GM18507 (cell line): ENCODE measurements at places on chromosomes 3 and 15.

DNA sequence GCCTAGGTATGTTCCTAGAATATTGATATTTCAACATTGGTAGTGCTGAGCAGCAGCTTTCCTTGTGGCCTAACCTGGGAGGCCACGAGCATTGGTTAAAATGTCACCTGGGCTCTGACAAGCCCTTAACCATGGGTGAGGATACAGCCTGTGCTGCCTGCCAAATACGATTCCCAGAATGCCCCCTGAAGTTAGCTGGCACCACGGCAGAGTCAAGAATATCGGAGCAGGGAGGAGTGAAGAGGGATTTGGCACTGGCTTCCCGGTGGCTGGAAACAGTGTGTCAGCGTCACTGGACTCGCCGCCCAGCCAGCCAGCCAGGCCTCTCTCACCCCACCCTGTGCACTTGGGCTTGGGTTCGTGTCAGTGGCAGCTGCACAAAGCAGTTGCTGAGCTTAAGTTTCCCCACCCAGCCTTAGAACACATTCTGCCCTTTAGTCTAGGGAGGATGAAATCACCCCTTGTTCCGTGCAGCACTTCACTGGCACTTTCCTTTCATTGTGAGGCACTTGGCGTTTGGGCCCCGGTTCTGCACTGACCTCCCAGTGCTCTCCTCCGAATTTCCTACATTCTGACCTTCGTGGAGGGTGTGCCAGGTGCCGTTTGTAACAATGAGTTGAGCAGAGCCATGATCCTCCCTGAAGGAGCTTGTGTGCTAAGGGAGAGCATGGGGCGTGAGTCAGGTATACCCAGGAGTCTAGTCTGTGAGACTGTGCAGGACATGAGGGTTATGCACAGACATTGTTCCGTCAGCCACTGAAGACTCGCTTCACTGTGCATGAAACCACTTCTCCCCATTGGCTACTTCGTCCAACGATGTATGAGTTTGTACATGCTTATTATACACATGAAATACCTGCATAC lies 152.8 kb upstream of the BHLHE40 start:
- DNase-seq, result no peak

GRCh38 chr3:190424108-190424477 lies 25.6 kb downstream of the TMEM207 start:
- DNase-seq, result no peak

DNA sequence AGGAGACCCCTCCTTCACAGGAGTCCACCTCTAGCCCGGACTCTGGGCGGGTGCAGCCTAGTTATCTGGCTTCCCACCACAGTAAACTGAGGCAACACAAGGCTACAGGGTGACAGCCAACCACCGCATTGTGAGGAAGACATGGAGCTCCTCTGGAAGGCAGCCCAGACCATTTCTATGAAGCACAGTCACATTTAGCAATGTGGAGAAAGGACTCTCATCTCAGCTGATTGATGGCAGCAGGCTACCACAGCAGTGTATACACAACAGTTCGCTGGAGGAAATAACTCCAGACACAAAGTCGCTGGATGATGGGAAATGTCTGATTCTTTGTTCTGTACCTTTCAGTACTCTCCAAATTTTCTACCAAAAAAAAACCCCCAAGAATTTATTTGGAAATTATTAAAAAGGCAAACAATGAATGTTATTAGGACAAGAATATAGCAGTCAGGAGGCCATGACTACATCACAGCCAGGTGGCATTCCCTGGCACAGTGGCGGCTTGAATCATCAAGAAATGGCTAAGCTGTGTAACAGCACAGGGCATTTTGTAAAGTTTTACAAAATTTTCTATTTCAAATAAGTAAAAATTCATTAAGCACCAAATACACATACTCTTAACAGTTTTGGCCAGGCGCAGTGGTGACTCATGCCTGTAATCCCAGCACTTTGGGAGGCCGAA lies 40.1 kb downstream of the FAN1 start:
- DNase-seq, result no peak

DNA sequence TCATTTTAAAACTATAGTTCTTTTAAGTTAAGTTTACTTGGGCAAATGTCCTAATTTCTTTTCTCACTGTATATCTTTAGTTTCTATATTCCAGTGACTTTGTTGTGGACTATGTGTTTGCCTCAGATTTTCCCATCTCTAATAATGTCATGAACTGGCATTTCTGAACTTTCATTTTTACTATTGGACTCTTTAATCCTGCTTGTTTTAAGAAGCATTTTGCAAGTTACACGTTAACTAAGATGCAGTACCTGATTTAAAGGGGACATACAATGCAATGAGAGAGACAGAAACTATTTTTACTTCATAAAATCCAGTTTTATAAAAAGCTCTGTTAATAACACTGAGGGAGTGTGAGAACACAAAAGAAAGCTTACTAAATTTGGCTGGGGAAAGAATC lies 58.6 kb upstream of the PHLDB2 start:
- no peak for DNase-seq

DNA sequence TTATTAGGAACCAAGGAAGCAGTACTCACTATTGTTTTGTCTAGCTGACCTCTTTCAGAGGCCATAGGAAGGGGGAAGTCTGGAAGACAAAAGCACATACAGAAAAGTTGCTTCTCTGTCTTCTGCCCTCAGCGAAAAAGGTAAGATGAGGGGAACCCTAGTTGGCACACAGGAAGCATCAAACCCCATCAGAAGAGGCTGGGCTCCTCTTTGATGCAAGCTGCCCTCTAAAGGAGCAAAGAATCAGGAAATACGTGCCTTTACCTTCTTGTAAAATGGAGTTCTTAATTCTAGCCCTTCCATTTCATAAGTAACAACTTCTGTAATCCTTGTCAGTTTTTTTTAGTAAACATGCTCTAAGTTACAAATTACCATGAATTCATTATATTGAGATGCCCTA lies 12.5 kb downstream of the SPINK8 start:
- DNase-seq, result no peak

GRCh38 chr3:46902188-46902631 lies 24.7 kb downstream of the PTH1R start:
- no peak for DNase-seq
